ENCODE measurements at places on chromosomes 2 and 18.
A peak's percentile ranks its signal among the peaks of the same experiment; 100 is the strongest.

GRCh38 chr2:112542123-112542983, at the start of gene POLR1B:
Gene POLR1B, plus strand, starts transcription at chr2:112542465. Its CDS starts 30 bp downstream, at chr2:112542495.
- DNase-seq, result peak; percentile 43

GRCh38 chr2:83462881-83463280, 996.2 kb downstream of the SUCLG1 start:
- DNase-seq, result no peak

DNA sequence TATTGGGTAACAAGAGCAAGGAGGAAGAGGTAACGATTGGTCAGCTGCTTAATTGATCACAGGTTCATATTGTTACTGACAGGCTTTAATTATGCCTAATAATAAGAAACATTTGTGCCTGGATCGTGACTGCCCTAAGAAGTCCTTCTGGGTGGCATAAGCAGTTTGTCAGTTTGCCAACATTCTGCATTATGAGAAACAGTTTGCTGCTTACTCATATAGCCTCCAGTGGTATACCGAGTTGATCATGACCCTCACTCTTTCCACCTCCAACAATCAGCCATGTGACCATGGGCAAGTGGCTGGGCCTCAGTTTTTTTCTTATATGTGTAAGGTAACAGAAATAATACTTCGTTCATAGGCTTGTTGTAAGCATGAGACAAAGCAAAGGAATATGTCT, 96.6 kb upstream of the CABLES1 start:
- no peak for DNase-seq

GRCh38 chr2:218392891-218393462, 6.7 kb upstream of the CTDSP1 start:
- DNase-seq, result no peak

GRCh38 chr2:218331745-218332144, 24.9 kb upstream of the CATIP start:
- no peak for DNase-seq

DNA sequence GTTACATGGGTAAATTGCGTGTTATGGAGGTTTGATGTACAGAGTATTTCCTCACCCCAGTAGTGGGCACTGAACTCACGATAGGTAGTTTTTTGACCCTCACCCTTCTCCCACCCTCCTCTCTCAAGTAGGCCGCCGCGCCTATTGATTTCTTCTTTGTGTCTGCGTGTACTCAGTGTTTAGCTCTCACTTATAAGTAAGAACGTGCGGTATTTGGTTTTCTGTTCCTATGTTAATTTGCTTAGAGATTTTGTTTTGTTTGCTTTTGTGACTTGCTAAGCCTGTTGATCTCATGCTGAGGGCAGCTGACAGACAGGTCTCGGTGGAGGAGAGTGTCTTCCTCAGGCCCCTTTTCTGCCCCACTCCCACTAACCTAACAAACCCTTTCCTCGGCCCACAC, 36.2 kb downstream of the ACOXL start:
- DNase-seq, result no peak

- DNase-seq, result no peak
These were observed 94.0 kb downstream of the BIRC6 start for GRCh38 chr2:32450851-32451250.

- no peak for DNase-seq
These were observed 330.6 kb downstream of the CYRIA start for GRCh38 chr2:16334886-16335603.

GRCh38 chr2:64786343-64787018, 132.8 kb upstream of the SERTAD2 start:
- no peak for DNase-seq

- no peak for DNase-seq
These were observed 386.0 kb downstream of the IRS1 start for GRCh38 chr2:226413498-226414130.

- no peak for DNase-seq
These were observed 104.6 kb upstream of the EML6 start for GRCh38 chr2:54618646-54619565.

GRCh38 chr2:28465148-28465885, 30.5 kb upstream of the PLB1 start:
- no peak for DNase-seq

- no peak for DNase-seq
These were observed 341.6 kb downstream of the DPP10 start for GRCh38 chr2:114784046-114784445.

GRCh38 chr2:233422050-233422639, 67.9 kb downstream of the DGKD start:
- DNase-seq, result no peak

GRCh38 chr2:144948205-144948855, 428.4 kb upstream of the ZEB2 start:
- DNase-seq, result no peak

DNA sequence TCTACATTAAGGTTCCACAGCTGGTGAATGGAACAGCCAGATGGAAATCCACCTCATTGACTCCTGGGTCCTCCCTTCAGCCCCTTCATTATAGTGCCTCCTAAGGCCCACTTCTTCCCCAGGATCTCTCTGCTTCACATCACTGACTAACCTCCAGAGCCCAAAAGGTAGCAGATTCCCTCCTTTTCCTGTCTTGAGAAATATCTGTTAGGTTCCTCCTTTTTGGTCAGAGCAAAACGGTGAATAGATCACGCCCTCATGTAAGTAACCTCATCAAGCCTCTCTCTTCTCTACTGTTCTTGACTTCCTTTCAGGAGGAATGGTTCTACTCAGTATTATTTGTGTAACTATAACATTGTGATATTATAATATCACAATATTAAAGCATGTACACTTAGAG, 155.0 kb upstream of the SRD5A2 start:
- DNase-seq, result no peak

DNA sequence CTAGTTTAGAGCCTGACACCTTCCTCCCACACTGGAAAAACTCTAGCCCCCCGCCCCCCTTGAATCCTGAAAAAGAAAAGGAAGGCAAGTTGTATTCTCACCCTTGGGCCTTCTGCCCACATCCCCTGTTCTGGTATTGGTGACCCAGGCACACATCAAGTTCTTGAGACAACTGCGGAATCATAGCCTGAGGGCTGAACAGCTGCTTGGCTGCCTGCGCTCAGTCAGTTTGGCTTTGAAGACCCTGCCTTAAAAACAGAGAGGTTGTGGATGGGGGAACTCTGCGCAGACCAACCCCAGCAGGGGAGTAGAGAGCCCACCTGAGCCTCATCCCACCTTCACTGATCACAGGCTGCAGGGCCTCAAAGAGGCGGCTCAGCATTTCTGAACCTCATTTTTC, 229.2 kb downstream of the ANAPC1 start:
- DNase-seq, result no peak

GRCh38 chr18:69580107-69580506, 179.4 kb downstream of the DOK6 start:
- DNase-seq, result no peak

DNA sequence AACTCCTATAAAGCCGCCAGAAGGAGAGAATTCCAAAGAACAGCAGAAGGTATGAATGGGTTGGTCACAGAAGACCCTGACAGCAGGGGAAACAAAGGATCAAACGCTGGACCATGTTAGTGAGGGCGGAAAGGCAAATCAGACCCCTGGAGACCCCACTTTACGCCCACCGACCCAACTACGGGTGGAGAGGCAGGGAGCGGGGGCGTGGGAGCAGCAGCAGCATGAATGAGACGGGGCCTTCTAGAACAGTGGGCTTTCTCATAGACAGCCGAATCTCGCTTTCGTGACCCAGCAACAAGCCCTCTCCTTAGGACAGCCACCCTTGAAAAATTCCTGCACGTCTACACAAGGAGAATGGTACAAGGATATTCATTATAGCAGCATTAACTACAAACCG, 191.0 kb downstream of the HDAC4 start:
- DNase-seq, result no peak

GRCh38 chr2:218399391-218400166, at the start of gene CTDSP1:
Gene CTDSP1, plus strand, starts transcription at chr2:218399868. Its CDS starts 223 bp downstream, at chr2:218400091.
- DNase-seq, result peak; percentile 74

GRCh38 chr2:111105926-111106325, 14.8 kb upstream of the BCL2L11 start:
- no peak for DNase-seq

DNA sequence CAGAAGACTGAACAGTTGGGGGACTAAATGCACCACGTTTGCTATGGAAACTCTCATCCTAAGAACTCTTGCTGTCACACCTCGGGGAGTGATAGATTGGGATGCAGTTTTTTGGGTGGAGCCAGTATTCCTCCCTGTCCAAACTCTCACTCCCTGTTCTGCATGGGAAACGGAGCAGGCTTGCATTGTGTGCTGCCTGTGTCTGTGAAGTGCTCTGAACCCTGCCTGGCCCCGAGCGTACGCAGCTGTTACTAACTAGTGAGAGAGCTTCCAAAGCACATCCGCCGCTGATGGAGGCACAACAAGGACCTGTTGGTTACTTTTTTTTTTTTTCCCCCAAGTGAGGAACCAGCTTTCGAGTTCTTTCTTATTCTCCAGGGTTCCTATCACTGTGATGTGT, 195.5 kb downstream of the ANAPC1 start:
- no peak for DNase-seq

- no peak for DNase-seq
These were observed 28.9 kb downstream of the NCK2 start for GRCh38 chr2:105773568-105773967.

GRCh38 chr2:153074207-153074606, 355.8 kb downstream of the ARL6IP6 start:
- DNase-seq, result no peak

DNA sequence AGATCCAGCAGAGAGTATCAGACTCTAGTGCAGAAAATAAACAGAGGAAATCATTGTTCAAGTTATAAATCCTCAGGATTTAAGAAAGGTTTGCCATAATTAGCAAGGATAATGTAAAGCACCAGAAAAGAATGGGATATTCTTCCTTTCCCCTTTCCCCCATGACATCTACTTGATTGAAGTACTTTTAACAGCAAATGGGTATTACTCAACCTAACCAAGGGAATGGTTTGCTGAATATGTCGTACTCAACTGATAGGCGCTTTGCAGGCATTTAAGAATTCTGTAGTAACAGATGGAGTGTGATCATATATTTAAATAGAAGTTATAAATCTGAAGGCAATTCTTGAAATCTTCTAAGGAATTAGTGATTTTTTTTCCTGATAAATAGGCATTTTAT, 2.7 kb downstream of the APCDD1 start:
- DNase-seq, result no peak

DNA sequence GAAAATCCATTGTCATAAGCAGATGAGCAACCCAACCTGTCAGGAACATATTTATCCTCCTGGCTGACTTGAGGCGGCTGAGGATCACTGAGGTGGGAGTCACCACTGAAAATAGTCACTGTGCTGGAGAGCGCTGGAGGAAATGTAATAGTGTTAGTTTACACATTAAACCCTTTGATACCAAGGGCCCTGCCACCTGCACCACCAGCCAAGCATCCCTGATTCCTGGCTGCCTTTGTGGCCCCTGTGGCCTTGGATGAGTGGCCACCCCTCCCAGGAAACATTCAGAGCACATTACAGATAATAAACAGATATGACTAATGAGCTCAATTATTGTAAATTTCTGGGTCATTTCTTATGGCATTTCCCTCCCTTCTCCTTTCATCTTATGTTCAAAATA, 105.9 kb downstream of the LYPD1 start:
- DNase-seq, result no peak

DNA sequence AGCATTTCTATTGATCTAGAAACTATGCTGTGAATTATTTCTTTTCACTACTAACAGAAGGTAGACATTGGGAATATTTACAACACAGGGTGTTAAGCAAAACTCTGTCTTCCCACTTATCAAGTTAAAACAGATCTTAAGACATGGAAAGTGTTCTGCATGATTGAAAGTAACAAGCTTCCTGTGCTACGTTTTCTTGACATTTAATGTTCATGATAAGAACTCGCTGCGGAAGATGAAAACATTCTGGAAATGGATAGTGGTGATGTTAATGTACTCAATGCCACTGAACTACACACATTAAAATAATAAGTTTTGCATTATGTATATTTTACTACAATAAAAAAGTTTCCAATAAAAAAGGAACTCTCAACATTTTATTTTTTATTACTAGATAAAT, 74.4 kb upstream of the SCN7A start:
- no peak for DNase-seq

GRCh38 chr18:44130376-44130942, 550.2 kb upstream of the SETBP1 start:
- no peak for DNase-seq

- DNase-seq, result no peak
These were observed 380.6 kb downstream of the TSN start for GRCh38 chr2:122136056-122136455.

GRCh38 chr2:181466661-181467576, 9.7 kb downstream of the ITGA4 start:
- no peak for DNase-seq

DNA sequence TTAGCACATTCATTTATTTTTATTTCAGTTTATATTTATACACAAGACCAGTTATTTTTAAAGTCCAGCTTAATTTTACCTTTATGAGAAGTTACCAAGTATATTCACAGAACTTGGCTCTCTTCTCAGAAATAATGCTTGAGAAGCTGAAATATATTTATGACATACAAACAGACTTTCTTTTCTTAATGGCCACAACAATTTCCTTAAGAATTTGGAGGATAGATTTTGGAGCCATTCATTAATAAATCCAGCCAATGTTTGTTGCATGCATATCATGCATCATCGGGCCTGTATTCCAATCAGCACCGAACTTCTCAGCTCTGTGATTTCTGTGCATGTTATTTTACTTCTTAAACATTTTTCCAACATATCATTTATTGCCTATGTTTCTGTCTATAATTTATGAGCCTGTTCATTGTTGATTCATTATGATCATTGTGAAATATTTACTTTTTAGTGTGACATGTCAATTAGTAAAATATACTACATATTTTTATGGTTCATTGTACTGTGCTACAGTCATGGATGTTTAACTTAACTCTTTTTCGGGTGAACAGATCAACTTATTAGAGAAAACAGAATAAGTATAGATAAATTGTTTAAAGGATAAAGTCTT, 3.5 kb downstream of the GULP1 start:
- DNase-seq, result no peak

GRCh38 chr2:81196933-81197628, 892.5 kb upstream of the LRRTM1 start:
- DNase-seq, result no peak

GRCh38 chr2:133790711-133791110, 222.4 kb upstream of the NCKAP5 start:
- no peak for DNase-seq
